SK-N-SH treated with all-trans-retinoic acid at 6 μM for 48 hours (cell line): ENCODE measurements at places on chromosomes 16 and 17.
A peak's percentile ranks its signal among the peaks of the same experiment; 100 is the strongest.

DNA sequence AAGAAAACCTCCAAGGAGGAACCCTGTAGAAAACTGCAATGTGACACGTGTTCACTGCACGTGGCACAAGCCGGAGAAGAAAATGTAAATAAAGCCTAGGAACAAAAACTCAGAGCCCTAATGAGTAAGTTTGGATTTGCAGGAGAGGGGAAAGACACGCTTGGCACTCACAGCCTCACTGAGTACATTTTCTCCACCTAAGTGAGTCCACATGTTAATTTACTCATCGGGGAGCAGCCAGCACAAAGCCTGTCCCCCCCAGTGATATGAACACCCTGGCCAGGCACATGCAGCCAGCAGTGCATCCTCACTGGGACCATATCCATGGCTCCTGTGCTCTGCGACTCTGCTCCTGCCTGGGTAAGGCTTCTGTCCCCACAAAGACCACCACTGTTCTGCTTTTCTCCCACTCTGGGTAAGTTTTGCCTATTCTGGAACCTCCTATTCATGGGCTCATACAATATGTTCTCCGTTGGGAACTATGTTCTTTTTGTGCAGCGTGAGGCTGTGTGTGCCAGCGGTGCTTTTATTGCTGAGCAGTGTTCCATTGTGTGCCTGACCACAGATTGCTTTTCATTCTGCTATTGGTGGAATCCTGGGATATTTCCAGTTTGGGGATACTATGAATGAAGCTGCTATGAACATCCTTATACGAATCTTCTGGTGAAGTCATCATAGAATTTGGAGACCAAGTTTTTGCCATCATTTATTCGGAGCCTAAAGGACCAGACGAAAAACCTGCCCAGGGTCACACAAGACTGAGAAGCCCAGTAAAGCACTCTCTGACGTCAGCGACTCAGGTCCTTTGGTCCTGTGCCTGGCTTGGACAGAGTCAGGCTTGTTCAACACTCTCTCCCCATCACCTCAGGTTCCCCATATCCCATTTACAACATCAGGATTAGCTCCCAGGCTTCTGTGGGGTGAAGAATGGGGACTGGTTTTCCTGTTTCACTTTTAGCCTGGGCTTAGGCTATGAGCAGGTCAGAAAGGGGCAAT, 53.3 kb downstream of the RNF112 start:
- no peak for ATAC-seq

GRCh38 chr16:66588981-66589713, 9.9 kb downstream of the CMTM2 start:
- ATAC-seq: peak; percentile 91

DNA sequence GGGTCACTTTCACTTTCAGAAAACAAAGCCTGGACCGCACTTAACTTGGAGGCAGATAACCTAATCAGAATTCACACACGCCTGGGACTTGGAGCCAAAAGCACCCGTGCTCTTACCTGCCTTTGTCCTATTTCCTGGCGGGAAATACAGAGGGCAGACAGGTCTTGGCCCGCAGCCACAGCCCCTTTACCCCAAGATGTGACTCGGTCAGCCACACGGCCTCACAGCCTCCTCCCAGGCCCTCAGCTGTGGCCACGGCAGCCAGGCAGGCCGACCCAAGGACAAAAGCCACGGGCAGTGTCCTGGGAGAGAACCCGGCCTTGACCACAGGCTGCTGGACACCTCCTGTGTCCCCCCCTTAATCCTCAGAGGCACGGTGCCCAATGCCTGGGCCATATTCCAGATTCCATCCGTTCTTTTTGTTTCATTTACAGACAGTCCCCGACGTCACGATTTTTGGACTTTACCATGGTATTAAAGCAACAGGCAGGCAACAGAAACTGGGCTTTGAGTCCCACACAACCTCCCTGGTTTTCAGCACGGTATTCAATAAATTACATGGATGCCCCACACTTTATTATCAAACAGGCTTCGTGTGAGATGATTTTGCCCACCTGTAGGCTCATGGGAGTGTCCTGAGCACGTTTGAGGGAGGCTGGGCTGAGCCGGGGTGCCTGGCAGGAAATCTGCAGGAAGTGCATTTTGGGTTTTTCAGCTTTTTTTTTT, 30.1 kb upstream of the GAA start:
- no peak for ATAC-seq

DNA sequence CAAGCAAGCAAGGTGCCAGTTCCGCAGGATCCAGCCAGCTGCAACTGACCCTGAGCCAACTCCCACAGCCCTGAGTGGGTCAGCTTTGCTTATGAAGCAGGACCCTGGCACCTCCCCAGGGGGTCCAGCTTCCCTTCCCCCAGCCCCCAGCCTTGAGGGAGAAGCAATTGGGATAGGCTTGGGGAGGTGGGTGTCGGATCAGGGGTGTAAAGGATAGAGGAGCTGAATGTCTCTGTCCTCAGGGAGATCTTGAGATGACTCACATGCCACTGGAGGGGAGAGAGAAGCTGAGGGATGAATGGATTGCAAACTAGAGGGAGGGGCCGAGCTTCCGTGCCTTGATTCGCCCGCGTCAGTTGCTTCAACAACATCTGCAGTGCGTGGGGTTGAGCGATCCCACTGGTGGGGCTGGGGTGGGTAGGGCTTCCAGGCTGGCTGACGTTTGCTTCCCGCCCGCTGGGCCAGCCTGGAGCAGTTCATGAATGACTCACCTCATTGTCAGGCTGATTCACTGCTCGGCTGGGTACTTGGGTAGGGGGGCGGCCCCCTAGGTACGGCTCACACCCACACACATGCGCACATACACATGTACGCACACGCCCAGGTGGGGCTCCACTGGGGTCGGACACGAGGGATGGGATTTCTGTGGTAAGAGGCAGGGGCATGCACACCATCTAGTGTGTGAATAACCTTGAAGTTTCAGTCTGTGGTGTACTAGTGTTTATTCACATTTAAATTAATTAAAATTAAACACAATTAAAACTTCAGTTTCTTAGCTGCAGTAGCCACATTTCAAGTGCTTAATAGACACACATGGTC, 3.6 kb upstream of the HROB start:
- peak; percentile 91 for ATAC-seq

DNA sequence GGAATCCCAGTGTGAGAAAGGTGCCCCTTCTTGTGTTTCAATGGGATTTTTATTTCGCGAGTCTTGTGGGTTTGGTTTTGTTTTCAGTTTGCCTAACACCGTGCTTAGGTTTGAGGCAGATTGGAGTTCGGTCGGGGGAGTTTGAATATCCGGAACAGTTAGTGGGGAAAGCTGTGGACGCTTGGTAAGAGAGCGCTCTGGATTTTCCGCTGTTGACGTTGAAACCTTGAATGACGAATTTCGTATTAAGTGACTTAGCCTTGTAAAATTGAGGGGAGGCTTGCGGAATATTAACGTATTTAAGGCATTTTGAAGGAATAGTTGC, 567 bp downstream of the UBB start:
- ATAC-seq: peak; percentile 2; the same call in 1 of the 3 replicates

DNA sequence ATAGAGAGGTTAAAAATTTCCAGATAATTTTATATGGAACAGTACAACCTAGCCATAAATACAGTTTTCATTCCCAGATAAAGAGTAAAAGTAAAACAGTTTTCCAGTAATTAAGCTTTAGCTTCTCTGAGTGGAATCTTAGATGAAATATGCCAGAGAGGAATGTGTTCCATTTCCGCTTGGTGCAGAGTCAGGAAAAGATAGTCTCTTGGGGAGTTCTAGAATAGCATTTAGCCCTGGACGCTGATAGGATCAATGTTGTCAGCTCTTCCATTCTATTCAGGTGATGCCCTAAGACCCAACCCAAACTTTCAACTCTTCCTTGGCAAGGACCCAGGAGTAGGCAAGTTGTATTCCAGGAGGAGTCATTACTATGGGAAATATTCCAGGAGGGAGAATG, 30.9 kb upstream of the ABCA3 start:
- ATAC-seq: no peak

- peak; percentile 31; the same call in 1 of the 3 replicates for ATAC-seq
Observed at GRCh38 chr17:19933221-19933620, 44.4 kb downstream of the AKAP10 start.

- no peak for ATAC-seq
Observed at GRCh38 chr16:54694651-54695050, 236.0 kb upstream of the IRX5 start.

DNA sequence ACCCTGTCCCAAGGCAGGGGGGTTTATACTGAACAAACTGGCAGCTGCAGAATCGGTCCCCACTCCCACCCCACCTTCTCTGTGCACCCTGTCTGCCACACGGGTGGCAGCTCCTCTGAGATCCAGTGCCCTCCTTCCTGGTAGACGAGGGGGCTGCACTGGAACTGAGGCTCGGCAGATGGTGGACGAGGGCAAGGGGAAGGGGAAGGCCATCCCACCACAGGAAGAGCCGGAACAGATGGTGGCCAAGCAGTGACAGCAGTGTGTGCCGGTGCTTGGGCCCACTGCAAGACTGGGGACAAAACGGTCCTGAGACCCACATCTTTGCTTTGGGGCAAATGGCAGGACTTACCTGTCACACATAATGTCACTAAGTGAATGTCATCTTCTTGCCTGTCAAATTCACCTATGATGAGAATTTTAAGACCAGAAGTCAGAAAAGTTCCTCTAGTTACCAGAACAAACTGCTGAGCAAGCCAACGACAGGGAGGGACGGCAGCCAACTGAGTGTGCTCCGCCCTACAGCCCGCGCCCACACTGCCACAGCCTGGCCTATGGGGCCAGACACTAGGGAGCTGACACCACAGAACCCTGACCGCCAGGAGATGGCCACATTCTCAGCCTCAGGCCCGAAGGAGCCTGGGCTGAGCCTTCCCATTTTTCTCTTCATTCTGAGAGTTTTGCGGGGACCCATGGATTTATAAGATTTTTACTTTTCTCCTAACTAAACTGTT, 14.4 kb downstream of the NTAN1 start:
- peak; percentile 53; the same call in 2 of the 3 replicates for ATAC-seq

DNA sequence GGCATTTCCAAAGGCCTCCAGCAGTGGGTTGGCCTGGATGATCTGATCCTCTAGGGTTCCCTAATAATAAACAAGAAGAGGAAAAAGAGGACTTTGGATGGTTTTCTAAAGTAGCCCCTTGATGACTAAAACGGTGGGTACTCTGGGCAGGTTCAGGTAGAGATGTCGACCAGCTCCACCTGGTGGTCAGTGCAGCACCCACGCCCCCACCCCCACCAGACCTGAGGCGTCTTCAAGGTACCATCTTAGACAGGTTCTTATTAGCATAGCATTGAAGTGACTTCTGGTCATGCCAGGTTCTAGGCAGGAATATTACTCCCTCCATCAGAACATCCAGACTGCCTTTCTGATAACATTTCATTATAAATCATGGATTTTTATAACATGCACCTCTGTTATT, 15.0 kb downstream of the MYH13 start:
- ATAC-seq: no peak

DNA sequence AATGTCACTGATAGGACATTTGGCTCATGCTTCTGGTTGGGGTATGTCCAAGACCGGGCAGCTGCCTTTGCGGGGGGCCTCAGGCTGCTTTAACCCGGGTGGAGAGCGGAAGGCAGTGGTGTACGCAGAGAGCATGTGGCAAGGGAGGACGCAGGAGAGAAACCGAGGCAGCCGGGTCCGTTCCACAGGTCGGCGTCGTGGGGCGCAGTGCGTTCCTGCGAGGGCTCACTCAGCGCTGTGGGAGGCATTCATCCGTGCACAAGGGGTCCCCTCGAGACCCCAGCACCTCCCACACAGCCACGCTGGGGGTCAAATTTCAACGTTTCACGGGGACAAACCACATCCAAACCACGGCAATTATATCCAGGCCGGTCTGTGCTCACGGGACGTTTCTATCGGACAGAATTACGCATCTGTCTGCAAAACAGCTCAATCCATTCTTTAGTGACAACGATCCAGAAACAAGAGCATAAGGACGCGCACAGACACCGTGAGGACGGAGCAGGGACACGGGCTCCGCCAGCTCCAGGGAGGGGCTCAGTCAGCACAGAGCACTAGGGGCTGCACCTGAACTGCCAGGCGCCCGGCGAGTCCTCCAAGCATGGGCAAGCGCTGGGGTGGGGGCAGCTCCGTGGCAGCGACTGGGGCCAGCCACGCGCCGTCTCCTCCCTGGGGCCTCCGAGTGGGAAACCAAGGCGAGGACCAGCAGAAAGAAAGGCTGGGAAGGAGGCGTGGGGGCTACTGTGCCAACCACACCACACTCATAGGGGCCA, 108.4 kb upstream of the METRNL start:
- no peak for ATAC-seq

GRCh38 chr16:51290442-51291285, 139.6 kb upstream of the SALL1 start:
- ATAC-seq: no peak

DNA sequence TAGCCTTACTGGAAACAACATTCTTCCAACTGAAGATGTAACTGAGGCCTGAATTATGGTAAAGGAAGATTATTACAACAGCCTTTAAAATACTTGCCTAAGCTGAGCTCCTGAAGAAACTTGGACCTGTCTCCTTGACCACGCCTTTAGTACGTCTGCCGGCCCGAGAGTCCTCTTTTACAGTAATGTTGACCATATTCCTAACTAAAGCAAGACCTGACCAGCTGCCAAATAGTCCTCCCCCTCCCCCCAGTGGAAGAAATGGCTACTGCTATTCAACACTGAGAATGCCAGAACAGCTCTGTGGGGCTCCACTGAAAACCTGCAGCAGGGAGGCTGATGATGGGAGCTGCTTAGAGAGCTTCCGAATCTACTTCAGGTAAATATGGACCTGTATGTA, 12.6 kb upstream of the FOXJ1 start:
- peak; percentile 44; the same call in 2 of the 3 replicates for ATAC-seq

DNA sequence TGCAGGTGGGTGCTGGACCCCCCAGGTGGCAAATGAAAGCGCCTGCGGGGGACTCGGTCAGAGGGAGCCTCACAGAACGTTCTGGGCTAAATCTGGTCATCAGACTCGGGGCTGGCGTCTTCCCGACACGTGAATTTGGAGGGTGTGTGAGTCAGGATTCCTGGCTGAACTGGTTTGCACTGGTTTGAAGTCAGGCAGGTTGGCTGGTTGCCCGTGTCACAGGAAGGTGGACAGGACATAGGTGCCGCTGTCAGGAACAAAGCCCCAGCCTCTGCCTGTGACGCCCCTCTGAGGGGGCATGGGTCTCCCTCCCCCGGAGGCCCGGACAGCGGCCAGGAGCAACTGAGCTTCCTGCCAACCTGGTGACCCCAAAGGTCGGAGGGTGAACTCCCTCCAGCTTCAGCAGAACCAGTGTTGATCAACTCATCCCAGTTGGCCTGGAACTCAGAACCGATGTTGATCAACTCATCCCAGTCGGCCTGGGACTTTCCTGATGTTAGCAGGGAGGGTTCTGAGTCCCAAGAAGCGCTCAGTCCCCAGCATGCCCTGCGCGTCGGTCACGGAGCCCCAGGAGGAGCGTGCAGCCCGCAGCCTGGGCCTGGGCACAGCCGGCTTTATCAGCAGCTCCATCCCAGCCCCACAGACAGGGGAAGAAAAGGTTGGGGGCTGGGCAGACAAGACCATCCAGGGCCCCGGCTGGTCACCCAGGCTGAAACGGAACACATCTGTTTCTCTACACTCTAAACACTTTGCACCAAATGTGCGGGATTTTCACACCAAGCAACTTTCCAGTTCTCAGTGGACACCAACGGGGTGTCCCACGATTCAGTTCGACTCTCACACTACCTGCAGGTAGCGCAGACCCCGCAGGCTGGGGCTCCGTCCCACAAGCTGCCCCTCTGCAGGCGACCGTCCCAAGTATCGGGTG, 14.4 kb upstream of the METRNL start:
- no peak for ATAC-seq
